Heart left ventricle (tissue), 16 donors: ENCODE measurements at places on chromosomes 1 and 21. TPM values are rescaled to one million over a fixed set of nuclear protein-coding genes. Genes with fewer than 3 reads are reported as not detected.

GRCh38 chr1:1678581-1679380, 13.8 kb downstream of the SLC35E2B start:
- DNase-seq = no peak

- DNase-seq = no peak
Measured at GRCh38 chr1:236495467-236496112, 28.2 kb upstream of the LGALS8 start.

The C1QC gene
- 61.4 TPM for total RNA-seq

GRCh38 chr21:25582888-25583287, 24.4 kb downstream of the MRPL39 start:
- DNase-seq = no peak
